ENCODE measurements at places on chromosomes 2 and 18. TPM values are rescaled to one million over a fixed set of nuclear protein-coding genes. Genes with fewer than 3 reads are reported as not detected.
A peak's percentile ranks its signal among the peaks of the same experiment; 100 is the strongest.

The SCYGR6 gene
- polyA plus RNA-seq, result not detected

DNA sequence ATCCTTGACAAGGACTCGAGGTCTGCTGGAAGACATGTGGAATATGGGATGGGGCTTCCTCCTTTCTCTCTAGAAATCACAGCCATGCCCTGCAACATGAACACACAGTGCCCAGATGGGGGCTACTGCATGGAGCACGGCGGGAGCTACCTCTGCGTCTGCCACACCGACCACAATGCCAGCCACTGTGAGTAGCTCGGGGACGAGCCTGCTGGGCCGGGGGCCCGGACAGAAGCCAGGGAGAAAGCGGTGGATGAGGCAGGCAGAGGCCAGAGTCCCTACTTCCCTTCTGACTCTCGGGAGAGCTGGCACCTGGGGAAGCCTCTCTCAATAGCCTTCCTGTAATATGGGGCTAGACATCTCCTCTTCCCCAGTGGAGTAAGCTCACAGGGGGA lies 50.5 kb downstream of the SNED1 start:
- no peak for DNase-seq

DNA sequence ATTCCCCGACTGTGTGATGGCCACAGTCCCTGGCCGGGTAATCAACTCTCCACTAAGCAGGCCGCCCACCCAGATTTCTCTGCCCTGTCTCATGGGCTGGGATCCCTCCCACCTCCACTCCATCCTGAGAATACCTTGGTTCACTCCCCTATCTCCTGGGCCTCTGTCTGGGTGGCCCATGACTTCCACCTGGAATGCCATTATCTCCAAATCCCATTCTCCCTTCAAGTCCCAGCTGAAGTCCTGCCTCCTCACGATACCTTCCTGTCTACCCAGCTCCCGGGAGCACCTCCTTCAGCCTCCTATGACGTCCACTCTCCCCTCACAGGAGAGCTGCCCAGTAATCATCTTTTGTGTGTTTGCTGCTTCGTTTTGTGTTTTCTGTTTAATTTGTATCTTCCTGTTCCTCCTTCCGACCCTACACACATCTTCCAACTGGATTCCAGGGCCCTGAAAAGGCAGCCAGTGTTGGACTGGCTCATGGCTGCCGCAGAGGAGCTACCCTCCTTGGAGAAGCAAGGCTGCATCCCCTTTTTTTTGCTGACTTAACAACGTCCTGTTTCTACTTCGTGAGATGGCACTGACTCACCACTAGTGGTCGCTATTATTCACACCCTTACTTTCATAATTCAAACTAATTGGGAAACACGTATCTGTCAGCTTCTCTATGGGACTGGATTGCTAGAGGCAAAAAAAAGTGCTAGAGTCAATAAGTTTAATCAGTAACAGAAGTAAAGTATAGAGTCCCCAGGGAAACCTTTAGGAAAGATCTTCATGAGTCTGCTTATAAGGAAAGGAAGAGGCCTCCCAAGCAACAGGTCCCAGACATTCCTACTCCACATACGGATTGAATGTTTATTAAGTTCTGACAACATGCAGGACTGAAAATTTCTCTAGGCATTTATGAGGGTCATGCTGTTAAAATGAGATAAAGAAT lies 171.9 kb upstream of the GATA6 start:
- DNase-seq, result peak; percentile 12

- no peak for DNase-seq
Measured at GRCh38 chr2:60834270-60834717, 47.1 kb upstream of the REL start.

GRCh38 chr2:21392649-21393048 lies 268.9 kb downstream of the TDRD15 start:
- DNase-seq, result no peak

GRCh38 chr2:207868855-207869596 lies 99.3 kb upstream of the FZD5 start:
- DNase-seq, result no peak

The SCN7A gene
- polyA plus RNA-seq, result 74.2 TPM

- DNase-seq, result no peak
Measured at GRCh38 chr2:200199576-200200263, 106.8 kb upstream of the SPATS2L start.

The GYPC gene
- 105 TPM for polyA plus RNA-seq
